ENCODE measurements at places on chromosomes 3 and 15.

DNA sequence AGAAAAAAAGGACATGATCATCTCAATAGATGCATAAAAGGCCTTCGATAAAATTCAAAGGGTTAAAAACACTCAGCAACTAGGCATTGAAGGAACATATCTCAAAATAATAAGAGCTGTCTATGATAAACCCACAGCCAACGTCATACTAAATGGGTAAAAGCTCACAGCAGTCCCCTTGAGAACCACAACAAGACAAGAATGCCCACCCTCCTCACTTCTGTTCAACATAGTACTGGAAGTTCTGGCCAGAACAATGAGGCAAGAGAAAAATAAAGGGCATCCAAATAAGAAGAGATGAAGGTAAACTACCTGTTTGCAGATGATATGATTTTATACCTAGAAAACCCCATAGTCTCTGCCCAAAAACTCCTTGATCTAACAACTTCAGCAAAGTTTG is 619.7 kb upstream of the LMCD1 start:
- DNase-seq, result no peak

GRCh38 chr3:180059356-180059755 is 22.6 kb upstream of the PEX5L start:
- DNase-seq, result no peak

- no peak for DNase-seq
Measured at GRCh38 chr3:124577494-124578167, 152.6 kb upstream of the UMPS start.

DNA sequence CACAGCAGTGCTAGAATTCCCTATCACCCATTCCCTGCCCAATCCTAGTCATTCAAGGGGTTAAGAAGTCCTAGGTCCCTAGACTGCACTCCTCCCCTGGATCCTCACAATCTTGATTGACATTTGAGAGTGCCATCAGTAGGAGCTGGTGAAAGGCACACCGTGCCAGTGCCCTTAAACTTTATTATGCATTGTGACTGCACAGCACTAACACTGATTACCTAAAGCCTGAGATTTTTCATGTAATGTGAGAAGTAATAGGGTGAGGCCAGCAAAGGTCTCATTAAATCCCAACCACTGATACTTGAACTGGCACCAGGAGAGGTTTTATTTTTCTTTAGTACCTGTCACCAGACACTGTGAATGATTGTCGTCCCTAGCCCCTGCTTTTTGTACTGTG is 16.3 kb downstream of the GXYLT2 start:
- no peak for DNase-seq

Data from hepatocyte (in vitro differentiated cells).